ENCODE measurements at places on chromosomes 11 and 22.

GRCh38 chr22:31248138-31248745, 36.1 kb downstream of the LIMK2 start:
- peak; percentile 48 for DNase-seq

DNA sequence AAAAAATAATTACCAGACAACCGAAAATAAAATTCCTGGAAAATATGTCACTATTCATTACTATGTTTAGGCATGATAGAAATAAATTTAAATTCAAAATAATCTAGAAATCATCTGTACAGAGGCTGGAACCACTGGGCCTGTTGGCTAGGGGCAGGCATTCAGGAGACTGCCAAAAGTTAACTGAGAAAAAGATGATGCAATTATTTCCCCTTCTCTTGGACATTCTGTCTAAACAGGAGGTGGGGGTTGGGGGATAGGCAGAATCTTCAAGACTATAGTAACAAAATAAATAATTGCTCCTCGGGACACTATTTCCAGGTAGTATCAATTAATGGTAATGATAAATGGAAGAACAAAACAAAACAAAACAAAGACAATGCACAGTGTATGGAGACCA, 14.1 kb downstream of the BTBD10 start:
- DNase-seq: no peak

DNA sequence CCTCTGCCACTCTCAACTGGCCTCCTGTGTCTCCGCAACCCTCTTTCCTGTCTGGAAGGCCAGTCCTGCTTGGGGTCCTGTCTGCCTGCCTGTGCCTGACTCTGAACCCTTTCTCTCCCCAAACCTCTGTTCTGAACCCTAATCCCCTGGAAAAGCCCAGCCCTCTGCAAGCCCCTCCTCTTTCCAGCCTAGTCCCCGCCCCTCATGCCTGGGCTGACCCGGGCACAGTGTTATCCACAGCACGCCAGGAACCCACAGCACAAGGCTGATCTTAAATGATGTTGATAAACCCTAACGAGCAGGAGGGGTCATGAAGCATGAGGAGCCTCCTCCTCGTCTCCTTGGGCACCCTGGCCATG, at the start of gene IFITM10:
IFITM10 (minus strand) TSS at position 115 of the 359 bp plus-strand sequence. CDS start 153 bp downstream, outside the sequence.
- no peak for DNase-seq

DNA sequence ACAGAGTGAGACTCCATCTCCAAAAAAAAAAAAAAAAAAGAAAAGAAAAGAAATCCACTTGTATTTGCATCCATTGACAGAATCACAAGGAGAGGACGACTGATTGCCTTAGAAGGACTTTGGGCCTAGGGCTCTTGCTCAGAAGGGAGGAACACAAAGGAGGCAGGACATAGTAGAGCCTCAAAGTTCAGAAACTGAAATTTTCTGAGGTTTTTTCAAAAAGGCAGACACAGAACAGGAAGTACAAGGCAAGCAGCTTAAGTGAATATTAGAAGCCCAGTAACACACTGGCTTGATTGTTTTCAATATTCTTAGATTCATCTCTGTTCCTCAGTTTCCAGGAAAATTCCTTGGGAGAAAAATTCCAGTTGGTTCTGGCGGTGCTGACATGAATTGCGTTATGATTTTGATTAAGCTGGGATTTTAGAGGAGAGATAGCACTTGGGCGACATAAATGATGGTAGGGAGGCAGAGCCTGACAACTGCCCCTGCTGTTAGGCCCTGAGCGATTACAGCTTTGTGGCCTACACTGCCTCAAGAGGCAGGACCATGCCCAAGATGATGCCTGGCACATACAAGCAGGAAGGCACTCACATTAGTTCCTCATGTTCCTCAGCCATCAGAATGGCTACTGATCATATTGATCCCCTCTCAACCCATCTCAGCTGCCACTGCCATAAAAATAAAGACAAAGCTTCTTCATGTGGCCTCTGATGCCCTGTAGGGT, 15.3 kb downstream of the CLPB start:
- DNase-seq: no peak

GRCh38 chr22:43320943-43321900, 21.9 kb downstream of the SCUBE1 start:
- no peak for DNase-seq

- DNase-seq: no peak
Measured at GRCh38 chr11:7364660-7365059, 113.0 kb downstream of the SYT9 start.

GRCh38 chr22:22369964-22370270, 125.3 kb downstream of the VPREB1 start:
- no peak for DNase-seq

- DNase-seq: no peak
Measured at GRCh38 chr22:25900880-25901279, 158.9 kb downstream of the MYO18B start.

GRCh38 chr22:43272869-43273318, 70.3 kb downstream of the SCUBE1 start:
- no peak for DNase-seq

DNA sequence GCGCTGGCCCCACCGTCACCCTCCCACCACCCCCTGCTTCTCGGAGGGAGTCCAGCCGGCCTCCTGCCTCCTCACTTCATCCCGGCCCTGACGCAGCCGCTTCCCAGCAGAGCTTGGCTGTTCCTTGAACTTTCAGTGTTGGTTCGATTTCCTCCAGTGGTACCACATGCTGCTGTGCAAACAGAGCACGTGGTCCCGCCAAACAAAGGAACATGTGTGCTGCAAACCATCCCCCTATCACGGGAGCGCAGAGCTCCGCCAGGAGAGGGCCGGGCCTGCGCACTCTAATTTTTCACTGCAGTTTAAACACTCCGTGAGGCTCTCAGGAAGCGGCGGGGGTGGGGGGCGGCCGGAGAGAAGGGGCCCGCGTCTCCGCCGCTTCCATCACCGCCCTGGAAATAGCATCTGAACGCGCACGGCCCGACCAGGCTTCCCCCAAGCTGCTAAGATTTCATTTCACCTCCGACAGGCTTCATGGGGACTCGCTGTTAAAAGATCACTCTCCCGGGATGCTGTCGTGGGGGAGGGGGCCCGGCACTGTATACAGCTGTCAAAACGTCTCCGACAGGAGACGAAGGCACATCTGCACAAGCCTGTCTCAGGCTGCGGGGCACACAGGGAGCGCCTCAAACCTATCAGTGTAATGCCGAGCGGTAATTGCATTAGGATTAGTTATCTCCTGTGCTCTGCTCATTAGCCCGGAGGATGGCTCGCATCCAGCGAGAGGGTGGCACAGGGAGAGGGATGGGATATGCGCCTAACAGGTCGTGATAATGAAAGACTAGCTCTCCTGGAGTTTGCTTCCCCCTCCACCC, 269.9 kb upstream of the SORL1-AS1 start:
- no peak for DNase-seq

GRCh38 chr11:40215556-40215955, 1243.9 kb downstream of the LRRC4C start:
- no peak for DNase-seq

- no peak for DNase-seq
Measured at GRCh38 chr22:24706054-24706453, 68.5 kb downstream of the PIWIL3 start.

GRCh38 chr22:35191412-35191811, 65.9 kb upstream of the HMGXB4 start:
- no peak for DNase-seq

GRCh38 chr11:103407641-103408040, 298.4 kb downstream of the DYNC2H1 start:
- DNase-seq: no peak

DNA sequence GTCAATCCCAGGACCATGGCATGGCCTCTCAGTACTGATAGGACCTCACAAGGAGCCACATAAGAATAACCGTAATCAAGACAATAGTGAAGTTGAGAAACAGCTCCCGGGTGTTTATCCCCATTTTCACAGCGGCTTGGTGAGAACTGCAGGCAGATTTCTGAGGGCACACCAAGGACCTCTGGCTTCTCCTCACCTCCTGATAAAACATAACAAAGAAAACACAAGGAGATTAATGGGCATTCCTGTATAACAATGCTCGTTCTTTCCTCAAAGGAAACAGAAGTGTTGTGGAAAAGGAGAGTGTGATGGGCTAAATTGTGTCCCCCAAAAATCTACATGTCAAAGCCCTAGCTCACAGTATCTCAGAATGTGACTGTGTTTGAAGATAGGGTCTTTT, 4.0 kb downstream of the SLN start:
- DNase-seq: no peak

DNA sequence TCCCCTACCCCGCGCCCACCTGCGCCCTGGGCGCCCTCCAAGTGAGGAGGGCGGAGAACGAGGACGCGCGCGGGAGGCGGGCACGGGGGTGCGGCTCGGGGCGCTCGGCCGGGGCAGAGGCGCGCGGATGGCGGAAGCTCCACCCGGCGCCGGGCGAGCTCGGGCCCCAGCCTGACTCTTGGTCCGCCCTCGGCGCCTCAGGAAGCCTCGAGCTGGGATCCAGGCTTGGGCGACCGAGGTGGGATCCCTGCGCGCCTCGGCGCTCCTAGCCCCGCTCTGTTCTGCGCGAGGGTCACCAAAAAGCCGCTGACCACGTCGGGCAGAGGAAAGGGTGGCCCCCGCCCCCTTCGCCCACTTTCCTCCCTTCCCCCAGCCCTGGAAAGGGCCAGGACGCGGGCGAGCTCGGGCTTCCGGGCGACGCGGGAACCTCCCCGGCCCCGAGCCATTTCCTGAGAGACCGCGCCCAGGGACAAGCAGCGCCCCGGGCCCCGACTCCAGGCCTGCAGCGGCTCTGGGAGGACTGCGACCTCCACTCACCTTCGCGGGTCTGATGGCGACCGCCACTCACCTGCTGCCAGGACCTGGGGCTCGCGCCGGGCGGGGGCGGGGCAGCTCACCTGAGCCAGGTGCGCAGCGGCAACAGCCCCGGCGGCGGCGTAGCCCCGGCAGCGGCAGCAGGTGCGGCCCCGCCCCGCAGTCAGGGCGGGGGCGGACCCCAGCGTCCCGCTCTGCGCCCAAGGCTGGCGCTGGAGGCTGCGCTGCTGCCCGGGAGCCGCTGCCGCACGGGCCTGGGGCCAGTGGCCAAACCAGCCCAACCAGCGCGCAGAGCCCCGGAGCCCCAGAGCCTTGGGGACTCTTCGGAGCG, 2.2 kb upstream of the SIGIRR start:
- no peak for DNase-seq

DNA sequence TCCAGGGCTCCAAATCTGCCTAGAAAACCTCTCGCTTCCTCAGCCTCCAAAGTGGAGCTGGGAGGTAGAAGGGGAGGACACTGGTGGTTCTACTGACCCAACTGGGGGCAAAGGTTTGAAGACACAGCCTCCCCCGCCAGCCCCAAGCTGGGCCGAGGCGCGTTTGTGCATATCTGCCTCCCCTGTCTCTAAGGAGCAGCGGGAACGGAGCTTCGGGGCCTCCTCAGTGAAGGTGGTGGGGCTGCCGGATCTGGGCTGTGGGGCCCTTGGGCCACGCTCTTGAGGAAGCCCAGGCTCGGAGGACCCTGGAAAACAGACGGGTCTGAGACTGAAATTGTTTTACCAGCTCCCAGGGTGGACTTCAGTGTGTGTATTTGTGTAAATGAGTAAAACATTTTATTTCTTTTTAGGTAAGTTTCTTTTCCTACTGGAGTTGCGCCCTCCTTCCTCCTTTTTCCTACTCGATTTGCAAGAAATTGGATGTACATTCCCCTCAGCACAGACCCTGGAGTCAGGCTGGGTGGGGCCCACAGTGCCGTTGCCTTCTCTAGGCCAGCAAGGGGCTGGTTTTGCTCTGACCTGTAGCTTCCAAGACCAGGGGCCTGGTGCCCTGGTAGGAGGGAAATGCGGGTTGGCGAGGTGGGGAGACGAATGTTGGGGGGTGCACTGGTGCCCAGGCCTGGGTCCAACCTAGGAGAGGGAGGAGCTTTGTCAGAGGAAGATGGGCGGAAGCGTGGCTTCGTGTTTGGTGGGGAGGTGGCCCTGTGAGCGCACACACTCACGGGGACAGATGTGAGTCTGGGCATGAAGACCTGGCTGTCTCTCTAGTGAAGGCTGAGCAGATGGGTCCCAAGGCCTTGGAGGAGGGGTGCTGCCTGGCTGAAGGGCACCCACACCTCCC, 50.6 kb downstream of the ST14 start:
- no peak for DNase-seq

GRCh38 chr11:69494851-69495250, 13.4 kb downstream of the LINC01488 start:
- DNase-seq: no peak

DNA sequence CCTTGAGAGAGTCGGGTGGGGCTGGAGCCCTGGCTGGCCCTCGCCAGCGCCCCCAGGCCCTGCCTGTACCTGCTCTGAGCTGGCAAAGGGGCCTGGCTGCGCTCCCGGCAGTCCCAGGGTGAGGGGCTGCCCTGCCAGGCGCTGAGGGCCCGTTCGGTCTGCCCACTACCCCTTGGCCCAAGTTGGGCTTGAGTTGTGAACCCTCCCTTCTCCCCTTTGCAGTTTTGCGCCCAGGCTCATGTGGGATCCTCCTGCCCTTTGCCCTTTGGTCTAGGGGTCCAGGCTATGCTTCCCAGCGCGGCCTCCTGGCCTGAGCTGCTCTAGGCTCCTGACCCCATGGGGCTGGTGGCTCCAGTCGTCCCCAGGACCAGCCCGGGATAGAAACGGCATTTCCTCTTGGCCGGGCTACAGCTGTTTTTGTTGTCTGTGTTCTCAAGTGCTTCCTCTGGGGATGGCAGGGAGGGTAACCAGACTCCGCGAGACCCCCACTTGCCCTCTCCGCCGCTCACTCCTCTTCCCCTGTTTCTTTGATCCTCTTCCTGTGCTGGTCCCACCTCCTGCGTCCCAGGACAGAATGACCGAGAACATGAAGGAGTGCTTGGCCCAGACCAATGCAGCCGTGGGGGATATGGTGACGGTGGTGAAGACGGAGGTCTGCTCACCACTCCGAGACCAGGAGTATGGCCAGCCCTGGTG, 34.9 kb downstream of the PRDM11 start:
- DNase-seq: no peak

- DNase-seq: no peak
Measured at GRCh38 chr11:95055283-95055897, 6.2 kb downstream of the KDM4F start.

GRCh38 chr22:22879675-22880155, 7.9 kb upstream of the IGLL5 start:
- no peak for DNase-seq

DNA sequence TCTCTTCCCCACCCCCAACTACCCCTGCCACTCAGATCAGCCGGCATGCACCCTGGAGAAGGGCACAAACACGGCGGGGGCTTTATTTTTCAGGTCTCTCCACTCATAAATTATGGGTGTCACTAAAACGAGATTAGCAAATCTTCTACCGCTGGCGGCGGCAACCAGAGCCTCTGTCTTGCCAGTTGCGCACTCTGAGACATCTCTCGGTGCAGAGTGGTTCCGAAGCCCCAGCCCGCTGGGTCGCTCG, 125.3 kb upstream of the C11orf58 start:
- no peak for DNase-seq

GRCh38 chr11:33900159-33900840, 8.4 kb upstream of the LMO2 start:
- DNase-seq: no peak

GRCh38 chr11:27837895-27838563, 137.8 kb upstream of the BDNF start:
- no peak for DNase-seq

GRCh38 chr22:44735518-44736428, 16.6 kb upstream of the ARHGAP8 start:
- peak; percentile 68 for DNase-seq

GRCh38 chr11:85737738-85738137, 51.7 kb upstream of the CCDC89 start:
- DNase-seq: no peak

Measured in activated naive CD8-positive, alpha-beta T cell treated with anti-CD3 and anti-CD28 coated beads, Interleukin-2, amount 50 U/mL, for 16 hours (primary cell).